A673 (cell line): ENCODE measurements at places on chromosomes 6 and 20. TPM values are rescaled to one million over a fixed set of nuclear protein-coding genes. Genes with fewer than 3 reads are reported as not detected.

- H3K4me3 ChIP-seq: no peak overlapping the region
- H3K36me3 ChIP-seq: no peaks in the 10 kb centered on the region
- no peaks in the 10 kb centered on the region for H3K27me3 ChIP-seq
- H3K4me1 ChIP-seq: peaks cover 35% of the 10 kb centered on the region
- H3K27ac ChIP-seq: peak overlapping the region; percentile 67
Measured at GRCh38 chr6:139944976-139945375, 570.5 kb upstream of the CITED2 start.

DNA sequence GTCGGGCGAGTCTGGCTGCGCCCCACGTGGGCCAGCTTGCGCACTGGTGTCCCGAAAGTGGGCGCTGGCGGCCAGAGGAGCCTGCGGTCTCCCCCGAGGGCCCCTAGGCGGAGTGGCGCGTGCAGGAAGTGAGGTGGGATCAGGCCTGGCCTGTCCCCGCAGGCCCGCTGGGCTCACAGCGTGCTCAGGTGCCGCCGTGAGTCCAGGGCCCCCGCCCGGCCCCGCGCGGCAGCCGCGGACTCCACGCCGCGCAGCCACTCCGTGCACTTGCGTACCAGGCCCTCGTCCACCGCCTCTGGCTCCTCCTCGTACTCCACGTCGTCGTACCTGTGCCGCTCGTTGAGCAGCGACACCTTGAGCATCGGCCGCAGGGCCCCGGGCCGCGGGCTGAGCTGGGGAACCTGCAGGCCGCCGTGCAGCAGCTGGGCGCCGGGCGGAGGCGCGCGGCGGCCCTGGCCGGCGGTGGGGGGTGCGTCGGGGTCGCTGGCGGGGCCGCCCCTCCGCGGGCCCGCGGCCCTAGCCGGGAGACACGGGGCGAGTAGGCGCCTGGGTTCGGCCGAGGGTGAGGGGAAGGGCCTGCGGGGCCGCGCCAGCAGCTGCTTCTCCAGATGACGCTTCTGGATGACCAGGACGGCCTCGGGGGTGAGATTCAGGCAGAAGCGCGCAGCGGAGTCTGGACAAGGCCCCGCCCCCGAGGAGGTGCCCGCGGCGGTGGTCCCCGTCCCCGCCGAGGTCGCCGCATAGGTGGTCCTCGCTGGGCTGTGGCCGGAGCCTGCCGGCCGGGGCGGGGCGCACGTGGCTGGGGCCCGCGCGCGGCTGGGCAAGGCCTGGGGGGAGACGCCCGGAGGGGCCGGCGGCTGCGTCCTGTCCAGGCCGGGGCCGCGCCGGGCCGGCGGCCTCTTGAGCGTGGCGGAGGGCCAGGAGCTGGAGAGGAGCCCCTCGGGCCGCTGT lies 835 bp downstream of the PRR18 start:
- H3K4me1 ChIP-seq: no peaks in the 10 kb centered on the region
- DNase-seq: no peak
- no peaks in the 10 kb centered on the region for H3K36me3 ChIP-seq
- peaks cover 62% of the 10 kb centered on the region for H3K27me3 ChIP-seq

GRCh38 chr20:10716855-10717254 lies 43.1 kb upstream of the JAG1 start:
- peaks cover 53% of the 10 kb centered on the region for H3K4me1 ChIP-seq
- no peak overlapping the region for H3K4me3 ChIP-seq
- H3K27me3 ChIP-seq: peaks cover 3% of the 10 kb centered on the region
- no peaks in the 10 kb centered on the region for H3K36me3 ChIP-seq
- DNase-seq: peak; percentile 90

DNA sequence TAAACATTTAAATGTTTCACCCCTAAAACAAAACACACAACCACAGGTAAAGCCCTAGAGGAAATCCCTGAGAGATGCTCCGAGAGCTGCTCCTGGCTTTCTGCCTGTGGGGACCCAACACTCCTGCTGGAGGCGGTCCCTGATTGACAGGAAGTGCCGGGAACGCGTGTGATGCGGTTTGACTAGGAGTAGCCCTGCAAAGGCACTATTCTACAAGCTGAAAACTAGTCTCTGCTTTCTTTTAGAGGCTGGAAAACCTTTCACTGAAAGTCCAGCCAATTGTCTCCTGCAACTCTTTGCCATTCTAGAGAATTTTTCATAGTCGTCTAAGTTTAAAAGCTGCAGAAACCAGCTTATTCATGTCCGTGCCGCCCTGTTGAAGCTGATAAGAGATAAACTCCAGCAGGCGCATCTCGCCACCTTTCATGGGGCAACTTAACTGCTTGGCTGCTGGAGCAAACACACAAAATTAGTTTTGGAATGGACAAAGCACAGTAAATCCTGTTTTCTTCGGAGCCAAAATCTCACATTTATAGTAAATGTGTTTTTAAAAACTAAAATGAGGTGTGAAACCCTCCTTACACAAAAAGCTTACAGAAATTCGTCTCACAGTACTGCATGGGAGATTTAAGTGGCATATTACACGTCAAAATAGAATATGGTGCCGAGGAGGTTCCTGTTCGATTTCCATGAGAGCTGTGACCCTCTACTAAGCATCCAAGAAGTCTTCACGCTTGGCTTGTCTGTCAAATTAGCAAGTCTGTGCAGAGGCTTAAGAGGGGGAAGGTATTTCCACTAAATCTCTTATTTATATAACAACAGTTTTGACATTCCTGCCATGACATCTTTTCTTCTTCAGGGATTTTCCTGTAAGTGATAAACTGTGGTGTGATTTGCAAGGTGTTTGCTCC lies 46.9 kb downstream of the DACT2 start:
- DNase-seq: no peak
- H3K27ac ChIP-seq: peak overlapping the region; percentile 64
- no peak overlapping the region for H3K4me3 ChIP-seq
- peaks cover 31% of the 10 kb centered on the region for H3K4me1 ChIP-seq

- no peak overlapping the region for H3K4me3 ChIP-seq
- no peak overlapping the region for H3K27ac ChIP-seq
- no peaks in the 10 kb centered on the region for H3K36me3 ChIP-seq
- H3K27me3 ChIP-seq: no peaks in the 10 kb centered on the region
Measured at GRCh38 chr6:79650950-79651349, 19.8 kb downstream of the SH3BGRL2 start.

- no peak overlapping the region for H3K4me3 ChIP-seq
- peak; percentile 75 for DNase-seq
- peak overlapping the region; percentile 37 for H3K27ac ChIP-seq
- no peaks in the 10 kb centered on the region for H3K36me3 ChIP-seq
- peaks cover 30% of the 10 kb centered on the region for H3K4me1 ChIP-seq
Measured at GRCh38 chr6:20875369-20875963, 341.2 kb downstream of the CDKAL1 start.

- no peaks in the 10 kb centered on the region for H3K4me1 ChIP-seq
- no peak overlapping the region for H3K4me3 ChIP-seq
- H3K27ac ChIP-seq: no peak overlapping the region
- H3K36me3 ChIP-seq: no peaks in the 10 kb centered on the region
- H3K27me3 ChIP-seq: no peaks in the 10 kb centered on the region
- no peak for DNase-seq
Measured at GRCh38 chr6:44367681-44368080, 19.8 kb upstream of the CDC5L start.

DNA sequence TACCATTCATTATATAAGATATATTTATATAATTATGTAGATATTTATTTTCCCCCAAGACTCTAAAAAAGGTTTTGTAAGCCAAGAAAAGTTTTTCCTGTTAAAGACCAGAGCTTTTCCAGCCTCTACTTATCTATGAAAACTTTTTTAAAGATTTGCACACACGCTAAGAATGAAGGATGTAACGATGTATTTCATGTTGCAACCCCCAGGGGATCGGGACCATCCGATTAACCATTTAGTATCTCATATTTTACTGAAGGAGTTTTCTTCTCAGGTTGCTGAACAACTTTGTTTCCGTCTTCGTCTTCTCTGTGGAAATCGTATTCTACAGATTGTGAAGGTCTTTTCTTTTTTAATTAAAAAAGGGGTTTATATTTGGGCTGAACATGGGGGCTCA lies 70.0 kb upstream of the SASH1 start:
- no peak overlapping the region for H3K27ac ChIP-seq
- H3K4me1 ChIP-seq: no peaks in the 10 kb centered on the region
- H3K4me3 ChIP-seq: no peak overlapping the region
- no peaks in the 10 kb centered on the region for H3K27me3 ChIP-seq

DNA sequence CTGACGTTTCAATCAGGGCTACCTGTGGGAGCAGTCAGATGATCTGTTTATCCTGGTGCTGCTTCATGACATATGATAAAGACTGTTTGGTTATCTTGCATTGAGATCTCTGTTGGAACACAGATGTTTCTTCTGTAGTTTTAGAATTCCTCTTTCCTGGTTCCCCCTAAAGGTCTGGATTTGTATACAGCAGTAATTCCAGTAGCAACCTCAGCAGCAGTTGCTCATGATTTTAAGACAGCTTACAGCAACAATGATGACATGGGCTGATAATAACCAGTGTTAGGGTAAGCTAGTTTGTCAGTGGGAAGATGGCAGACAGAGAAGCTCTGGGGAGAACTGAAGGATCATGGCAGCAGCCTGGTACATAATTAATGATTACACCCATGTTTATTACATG lies 439.4 kb downstream of the PHF3 start:
- H3K4me3 ChIP-seq: no peak overlapping the region
- no peaks in the 10 kb centered on the region for H3K27me3 ChIP-seq
- no peaks in the 10 kb centered on the region for H3K4me1 ChIP-seq
- no peaks in the 10 kb centered on the region for H3K36me3 ChIP-seq
- no peak for DNase-seq

- H3K4me1 ChIP-seq: no peaks in the 10 kb centered on the region
- H3K36me3 ChIP-seq: no peaks in the 10 kb centered on the region
- H3K27me3 ChIP-seq: no peaks in the 10 kb centered on the region
- H3K4me3 ChIP-seq: no peak overlapping the region
- no peak overlapping the region for H3K27ac ChIP-seq
Measured at GRCh38 chr6:20835315-20836010, 301.2 kb downstream of the CDKAL1 start.

The NKX2-4 gene
- 0.13 TPM in 2 replicates for total RNA-seq

The ME1 gene
- total RNA-seq: 78.3 and 78.8 TPM in 2 replicates

The OOEP gene
- total RNA-seq: not detected in 2 replicates

The NKAIN4 gene
- not detected in 2 replicates for total RNA-seq
